NCI-H1436 (cell line): ENCODE measurements at places on chromosomes 16 and 17.
A peak's percentile ranks its signal among the peaks of the same experiment; 100 is the strongest.

- DNase-seq, result no peak
Observed at GRCh38 chr16:87703835-87704375, 61.9 kb downstream of the KLHDC4 start.

- no peak for DNase-seq
Observed at GRCh38 chr16:81921843-81922584, 89.3 kb downstream of the SDR42E1 start.

DNA sequence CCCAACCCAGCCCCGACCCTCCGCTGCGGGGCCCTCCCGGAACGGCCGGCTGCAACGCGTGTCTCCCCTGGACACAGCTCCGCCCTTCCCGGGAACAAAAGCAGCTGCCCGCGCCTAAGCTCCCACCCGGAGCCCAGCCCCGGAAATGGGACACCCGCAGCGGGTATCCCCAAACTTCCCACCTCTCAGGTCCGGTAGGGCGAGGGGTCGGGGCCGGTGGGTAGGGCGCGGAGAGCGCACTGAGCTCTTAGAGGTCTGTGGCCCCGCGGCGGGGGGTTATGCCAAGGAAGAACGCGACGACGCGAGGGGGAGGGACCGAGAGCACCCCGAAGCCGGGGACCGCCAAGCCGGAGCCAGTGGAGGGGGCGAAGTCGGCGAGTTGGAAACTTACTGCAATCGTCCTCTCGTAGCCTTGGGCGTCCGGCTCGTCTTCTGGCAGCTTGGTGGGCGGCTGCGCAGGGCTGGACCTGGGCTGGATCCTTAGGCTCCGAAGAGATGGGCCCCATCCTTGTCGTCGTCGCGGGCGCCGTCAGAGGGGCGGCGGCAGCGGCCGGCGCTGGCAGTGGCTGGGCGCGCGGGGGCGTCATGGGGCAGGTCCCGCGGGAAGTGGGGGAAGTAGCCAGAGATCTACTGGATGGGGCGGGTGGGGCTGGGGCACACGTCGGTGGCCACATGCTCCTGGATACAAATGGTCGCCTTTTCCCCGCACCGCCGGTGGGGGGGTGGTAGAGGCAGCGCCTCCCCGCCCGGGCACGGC, 6.9 kb downstream of the USP6 start:
- no peak for DNase-seq

GRCh38 chr16:71230122-71230845, at the start of gene HYDIN:
HYDIN (minus strand) TSS chr16:71230722; CDS start chr16:71186895, 43,827 bp downstream.
- DNase-seq, result peak; percentile 83
